ENCODE measurements at places on chromosomes 7 and 10. TPM values are rescaled to one million over a fixed set of nuclear protein-coding genes. Genes with fewer than 3 reads are reported as not detected.

The SRRM3 gene
- total RNA-seq = 0.09 TPM

DNA sequence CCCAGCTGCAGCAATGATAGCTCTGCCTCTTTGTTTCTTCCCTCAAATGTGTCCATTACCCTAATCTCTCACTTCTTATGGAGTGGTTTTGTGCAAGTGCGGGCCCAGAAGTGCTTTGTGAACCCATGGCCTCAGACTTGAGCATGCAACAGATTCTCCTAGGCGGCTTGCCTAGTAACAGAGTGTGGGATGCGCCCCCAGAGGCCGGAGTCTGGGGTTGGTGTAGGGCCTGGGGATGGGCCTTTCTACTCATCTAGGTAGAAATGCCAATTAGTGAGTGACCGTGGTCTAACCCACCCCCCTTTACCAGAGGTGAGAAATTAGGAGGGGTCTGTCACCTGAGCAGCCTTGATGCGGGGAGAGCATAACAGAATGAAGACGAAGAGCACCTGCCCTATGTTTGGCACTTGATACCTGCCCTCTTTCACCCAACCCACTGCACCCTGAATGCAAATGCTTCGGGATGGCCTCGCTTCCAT, 7.0 kb upstream of the IGFBP1 start:
- DNase-seq = no peak

The ADIRF gene
- total RNA-seq = not detected

The LIPF gene
- total RNA-seq = not detected

DNA sequence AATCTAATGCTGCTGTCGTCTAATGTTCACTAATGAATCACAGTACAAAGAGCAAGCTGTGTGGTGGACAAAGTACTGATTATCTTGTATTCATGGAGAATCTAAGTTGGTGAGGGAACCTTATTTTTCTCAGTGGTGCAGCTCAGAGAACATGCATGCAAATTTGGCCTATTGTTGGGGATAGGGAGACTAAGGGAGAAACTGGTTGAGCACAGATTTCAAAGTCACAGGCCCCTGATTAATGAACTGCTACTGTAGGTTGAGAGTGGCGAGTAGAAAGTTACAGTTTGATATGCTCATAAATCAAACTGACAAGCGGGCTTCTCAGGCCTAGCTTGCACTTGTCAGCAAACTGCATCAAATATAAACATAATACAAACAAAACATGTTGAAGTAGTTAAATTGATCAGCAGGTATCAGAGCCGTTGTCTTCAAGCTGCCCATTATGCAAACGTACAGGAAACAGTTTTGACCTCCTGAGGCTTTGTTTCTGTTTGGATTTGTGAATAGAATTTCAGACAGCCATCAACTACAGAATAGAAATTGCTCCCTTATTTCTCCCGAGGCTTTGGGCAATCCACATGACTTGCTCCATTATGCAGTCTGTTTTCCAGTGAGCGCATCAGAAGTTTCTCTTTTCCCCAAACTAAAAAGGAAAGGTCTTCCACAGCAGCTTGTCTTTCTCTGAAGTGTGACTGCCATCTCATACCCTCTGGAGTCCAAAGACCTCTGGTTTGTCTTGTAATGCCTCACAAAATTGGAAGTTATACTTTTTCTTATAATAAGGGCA, 215.8 kb downstream of the FOXP2 start:
- DNase-seq = no peak

Data from activated CD4-positive, alpha-beta T cell treated with anti-CD3 and anti-CD28 coated beads for 36 hours (primary cell).